NCI-H345 (cell line): ENCODE measurements at places on chromosomes 1 and 21.

DNA sequence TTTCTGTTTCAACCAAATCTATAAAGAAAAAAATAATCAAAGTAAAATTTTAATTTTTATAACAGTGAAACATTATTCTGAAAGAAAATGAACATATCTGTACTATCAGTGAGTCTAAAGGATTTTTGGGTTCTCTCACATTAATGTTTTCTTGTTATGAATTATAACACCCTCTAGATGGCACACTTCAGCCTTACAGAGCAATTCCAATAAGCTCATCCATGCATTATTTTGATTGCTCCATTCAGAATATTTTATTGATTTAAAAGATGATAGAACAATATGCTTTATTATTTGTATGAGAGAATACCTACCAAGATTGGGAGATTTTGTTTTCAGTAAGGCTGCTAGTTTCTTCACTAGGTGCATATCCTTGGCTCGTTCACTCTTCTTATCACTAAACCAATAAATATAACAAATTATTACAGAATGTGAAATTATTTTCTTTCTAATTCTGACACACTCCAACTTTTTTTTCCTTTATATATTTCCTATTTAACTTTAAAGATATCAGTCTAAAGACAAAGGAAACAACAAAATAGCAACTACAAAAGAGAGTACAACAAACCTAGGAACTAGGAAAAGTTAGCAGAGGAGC is 82.4 kb downstream of the RAB3GAP2 start:
- peak; percentile 21 for DNase-seq

GRCh38 chr21:34928637-34929036 is 120.5 kb downstream of the RUNX1 start:
- DNase-seq, result no peak

GRCh38 chr1:15951341-15952153 is 24.4 kb downstream of the ZBTB17 start:
- DNase-seq, result no peak

- DNase-seq, result no peak
These were observed 11.2 kb downstream of the EPHA10 start for GRCh38 chr1:37753473-37754321.

GRCh38 chr1:3336641-3337630 is 117.5 kb upstream of the ARHGEF16 start:
- DNase-seq, result no peak

DNA sequence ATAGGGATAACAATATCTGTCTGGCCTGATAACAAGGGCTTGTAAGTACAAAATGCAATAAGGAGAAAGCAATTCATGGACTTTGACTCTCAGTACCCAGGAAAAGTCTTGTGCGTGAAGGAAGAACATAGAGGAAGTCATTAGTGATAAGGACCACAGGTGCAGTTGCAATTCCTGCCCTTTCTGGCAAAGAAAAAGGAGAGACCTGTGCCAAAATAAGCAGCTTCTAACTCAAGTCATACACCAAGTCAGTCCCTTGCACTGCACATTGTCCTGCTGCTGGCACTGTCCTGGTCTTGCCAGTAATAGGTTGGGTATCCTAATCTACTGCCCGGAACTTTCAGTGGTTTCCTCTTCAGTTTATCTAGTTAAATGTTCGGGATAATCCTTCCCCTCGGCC is 14.8 kb upstream of the SOD1 start:
- DNase-seq, result no peak

- no peak for DNase-seq
These were observed 284.4 kb downstream of the SETD4 start for GRCh38 chr21:35775778-35776544.
